Pancreas (tissue), 10 donors: ENCODE measurements at places on chromosomes 6 and 20. TPM values are rescaled to one million over a fixed set of nuclear protein-coding genes. Genes with fewer than 3 reads are reported as not detected.

SLC4A11 gene
- total RNA-seq = 0.38 TPM

IL20RA gene
- total RNA-seq = 12.4 TPM

VNN1 gene
- 2.0 TPM for total RNA-seq

OPN5 gene
- not detected for total RNA-seq

MICB gene
- total RNA-seq = 1.4 TPM
